CD8-positive, alpha-beta memory T cell (primary cell): ENCODE measurements at places on chromosomes 7 and 10. TPM values are rescaled to one million over a fixed set of nuclear protein-coding genes. Genes with fewer than 3 reads are reported as not detected.

GRCh38 chr10:29736366-29737073, 101.7 kb upstream of the SVIL start:
- H3K4me1 ChIP-seq: peaks cover 23% of the 10 kb centered on the region
- no peaks in the 10 kb centered on the region for H3K27me3 ChIP-seq
- DNase-seq: peak; percentile 45
- H3K36me3 ChIP-seq: no peaks in the 10 kb centered on the region
- no peak overlapping the region for H3K27ac ChIP-seq

DNA sequence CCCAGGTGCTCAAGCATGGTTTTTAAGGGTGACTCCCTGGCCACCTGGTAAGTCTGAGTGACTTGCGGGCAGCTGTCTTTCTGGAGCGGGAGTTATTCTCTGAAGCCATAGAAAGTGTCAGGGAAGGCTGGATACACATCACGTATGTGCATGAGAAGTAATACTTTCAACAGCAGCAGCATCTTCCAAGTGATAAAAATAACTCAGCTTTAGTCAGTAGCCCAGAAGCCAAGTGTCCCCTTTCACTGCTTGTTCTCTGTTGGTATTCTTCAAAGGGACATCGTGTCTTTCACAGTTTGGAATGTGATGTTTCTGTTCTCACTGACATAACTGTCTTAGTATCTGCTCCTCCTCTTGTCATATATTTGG, 97.6 kb downstream of the KIAA1217 start:
- no peaks in the 10 kb centered on the region for H3K4me1 ChIP-seq
- no peaks in the 10 kb centered on the region for H3K27me3 ChIP-seq
- no peak overlapping the region for H3K4me3 ChIP-seq
- DNase-seq: no peak
- no peaks in the 10 kb centered on the region for H3K36me3 ChIP-seq

DNA sequence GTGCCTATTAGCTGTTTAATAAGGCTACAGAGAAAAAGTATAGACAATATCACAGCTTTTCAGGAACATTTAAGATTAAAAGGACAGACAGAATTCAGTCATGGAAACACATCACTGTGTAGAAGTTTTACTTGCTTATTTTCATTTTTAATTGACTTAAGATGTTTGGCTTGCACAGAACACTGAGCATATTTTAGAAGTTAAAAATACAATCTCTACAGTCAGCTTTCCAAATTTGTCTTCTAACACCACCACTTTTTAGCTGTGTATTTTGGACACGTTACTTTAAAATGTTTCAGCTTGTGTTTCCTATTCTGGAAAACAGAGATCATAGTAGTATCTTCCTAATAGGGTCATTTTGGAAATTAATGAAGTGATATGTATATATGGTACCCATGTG, 11.8 kb downstream of the CFAP69 start:
- H3K4me3 ChIP-seq: no peak overlapping the region
- DNase-seq: no peak
- no peaks in the 10 kb centered on the region for H3K4me1 ChIP-seq
- H3K36me3 ChIP-seq: no peaks in the 10 kb centered on the region

GRCh38 chr10:120279196-120279595, 177.8 kb upstream of the PLPP4 start:
- H3K4me1 ChIP-seq: no peaks in the 10 kb centered on the region
- no peak overlapping the region for H3K4me3 ChIP-seq
- H3K36me3 ChIP-seq: no peaks in the 10 kb centered on the region
- H3K27me3 ChIP-seq: no peaks in the 10 kb centered on the region
- no peak for DNase-seq

DNA sequence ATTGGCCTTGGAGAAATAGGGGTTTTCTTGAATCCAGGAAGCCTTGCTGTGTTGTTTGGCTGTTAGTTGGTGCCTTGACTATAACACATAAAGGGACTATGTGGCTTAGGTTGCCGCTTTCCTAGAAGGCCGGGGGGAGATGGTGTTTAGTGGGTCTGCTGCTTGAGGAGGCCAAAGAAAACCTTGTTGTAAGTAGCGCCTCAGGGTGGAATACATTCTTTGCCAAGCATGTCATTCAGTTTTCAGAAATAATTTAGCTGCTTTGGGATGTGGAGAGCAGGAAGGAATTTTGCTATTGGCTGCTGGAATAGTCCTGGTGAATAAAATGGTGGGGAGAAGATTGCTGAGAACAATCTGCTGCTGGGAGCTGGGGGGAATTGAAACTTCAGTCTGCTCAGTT, 132.9 kb upstream of the WNT16 start:
- H3K27ac ChIP-seq: no peak overlapping the region
- H3K4me3 ChIP-seq: no peak overlapping the region
- DNase-seq: no peak
- H3K27me3 ChIP-seq: no peaks in the 10 kb centered on the region
- H3K4me1 ChIP-seq: no peaks in the 10 kb centered on the region

GRCh38 chr10:122421742-122422141, 32.7 kb upstream of the ARMS2 start:
- H3K27ac ChIP-seq: no peak overlapping the region
- H3K36me3 ChIP-seq: no peaks in the 10 kb centered on the region
- no peaks in the 10 kb centered on the region for H3K27me3 ChIP-seq
- peaks cover 77% of the 10 kb centered on the region for H3K4me1 ChIP-seq
- no peak overlapping the region for H3K4me3 ChIP-seq
- no peak for DNase-seq

DNA sequence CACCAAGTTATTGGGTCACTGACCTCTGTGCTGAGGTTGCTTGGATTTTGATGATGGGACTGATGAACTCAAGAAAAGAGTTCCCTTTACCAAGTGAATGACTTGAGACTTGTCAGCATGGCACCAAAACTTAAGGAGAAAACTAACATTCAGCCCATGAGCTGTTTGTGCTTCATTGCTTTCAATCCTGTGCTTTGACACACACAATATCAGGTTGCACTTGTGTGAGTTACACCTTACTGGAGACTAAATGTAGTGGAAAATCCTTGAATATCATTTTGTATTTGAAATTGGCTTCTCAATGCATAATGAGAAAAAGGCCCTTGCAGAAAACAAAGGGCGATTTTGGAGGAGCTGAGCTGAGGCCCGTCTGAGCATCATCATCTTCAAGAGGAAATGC, 2.7 kb downstream of the BAG3 start:
- no peak for DNase-seq
- H3K27ac ChIP-seq: no peak overlapping the region

DNA sequence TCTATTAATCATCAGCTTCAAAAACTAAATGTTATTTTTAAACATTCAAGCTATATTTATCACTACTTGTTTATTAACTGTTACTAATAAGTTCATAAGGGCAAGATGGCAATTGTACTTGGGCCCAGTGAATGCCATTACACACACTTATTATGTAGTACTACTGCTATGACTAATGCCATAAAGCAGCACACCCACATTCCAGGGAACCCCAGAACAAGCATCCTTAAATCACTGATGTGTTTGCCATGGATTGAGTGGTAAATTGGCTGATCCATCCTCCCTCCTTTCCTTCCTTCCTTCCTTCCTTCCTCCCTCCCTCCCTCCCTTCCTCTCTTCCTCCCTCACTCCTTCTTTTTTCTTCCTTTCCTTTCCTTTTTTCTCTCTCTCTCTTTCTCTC, 37.4 kb upstream of the RSU1 start:
- H3K4me1 ChIP-seq: no peaks in the 10 kb centered on the region
- DNase-seq: no peak
- H3K36me3 ChIP-seq: no peaks in the 10 kb centered on the region
- H3K4me3 ChIP-seq: no peak overlapping the region
- no peak overlapping the region for H3K27ac ChIP-seq
- no peaks in the 10 kb centered on the region for H3K27me3 ChIP-seq

DNA sequence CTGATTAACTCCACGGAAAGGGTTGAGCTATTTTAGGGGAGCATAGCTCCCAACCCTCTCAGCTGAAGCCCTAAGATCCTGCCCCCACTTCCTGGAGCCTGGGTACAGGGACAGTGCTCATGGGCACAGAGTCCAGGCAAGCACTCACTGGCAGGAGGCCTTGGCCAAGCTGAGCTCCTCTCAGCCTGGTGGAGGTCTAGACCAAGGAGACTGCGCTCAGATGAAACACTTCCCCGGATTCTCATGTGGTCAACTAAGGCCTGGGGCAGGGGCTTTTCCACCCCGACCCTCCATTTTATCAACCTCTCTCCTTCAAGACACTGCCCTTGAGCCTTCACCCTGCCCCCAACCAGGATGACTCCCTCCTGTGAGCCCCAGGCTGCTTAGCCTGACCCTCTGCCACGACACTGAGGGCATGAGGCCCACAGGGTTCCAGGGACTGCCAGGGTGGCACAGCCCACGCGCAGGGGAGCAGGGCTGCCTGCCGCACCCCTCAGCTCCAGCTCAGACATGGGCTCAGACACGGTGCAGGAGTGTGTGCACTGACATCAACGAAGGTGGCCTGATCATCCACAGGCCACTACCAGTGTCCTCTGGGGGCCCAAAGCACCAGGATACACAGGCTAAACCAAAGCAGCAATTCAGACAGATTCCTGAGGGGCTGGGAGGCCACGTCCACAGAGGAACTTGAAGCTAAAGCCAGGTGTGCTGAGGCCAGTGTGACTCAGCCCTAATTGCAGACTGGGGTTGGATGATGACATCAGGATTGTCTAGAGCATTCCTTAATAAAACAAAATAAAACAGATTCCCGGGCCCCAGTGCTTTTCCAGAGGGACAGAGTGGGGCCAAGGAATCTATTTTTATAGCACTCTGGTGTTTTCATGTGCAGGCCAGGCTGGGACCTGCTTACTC, 18.8 kb downstream of the CHAT start:
- H3K4me3 ChIP-seq: no peak overlapping the region
- no peaks in the 10 kb centered on the region for H3K36me3 ChIP-seq
- H3K27me3 ChIP-seq: no peaks in the 10 kb centered on the region
- H3K27ac ChIP-seq: no peak overlapping the region
- DNase-seq: no peak

Gene CACUL1
- 31.3 TPM for total RNA-seq

Gene NKX2-3
- total RNA-seq: not detected

Gene NME8
- not detected for total RNA-seq
